Gastroesophageal sphincter (tissue), 4 donors: ENCODE measurements at places on chromosomes 16 and 17. TPM values are rescaled to one million over a fixed set of nuclear protein-coding genes. Genes with fewer than 3 reads are reported as not detected.

The CD19 gene
- total RNA-seq, result not detected

The IKZF3 gene
- total RNA-seq, result 1.5 TPM

DNA sequence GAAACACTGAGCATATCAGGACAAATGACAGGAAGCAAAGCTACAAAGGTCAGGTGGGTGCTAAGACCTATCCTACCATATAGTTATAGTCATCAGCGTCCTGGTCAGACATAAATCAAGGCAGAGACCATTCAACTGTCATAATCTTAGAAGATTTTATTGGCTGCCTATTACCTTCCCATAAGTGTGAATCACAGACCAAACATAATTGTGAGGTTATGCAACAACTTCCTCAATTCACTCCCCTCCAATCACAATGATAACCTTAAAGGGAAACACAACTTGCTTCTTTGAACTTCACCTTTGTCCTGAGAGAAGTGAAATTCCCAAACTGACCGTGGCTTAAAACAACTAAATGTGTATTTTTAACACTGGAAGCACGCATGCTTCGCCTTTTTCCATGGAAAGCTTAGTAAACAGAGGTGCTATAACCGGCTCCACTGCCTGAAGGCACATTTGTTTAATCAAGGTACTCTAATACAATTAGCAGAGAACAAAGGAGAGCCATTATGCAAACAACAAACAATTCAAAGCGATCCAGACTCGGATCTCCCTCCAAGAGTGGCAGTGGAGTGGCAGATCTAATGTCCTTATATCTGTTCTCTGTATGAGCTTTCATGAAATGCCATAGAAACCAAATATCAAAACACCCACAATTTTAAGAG is 84.9 kb downstream of the TMEM114 start:
- ATAC-seq, result no peak

DNA sequence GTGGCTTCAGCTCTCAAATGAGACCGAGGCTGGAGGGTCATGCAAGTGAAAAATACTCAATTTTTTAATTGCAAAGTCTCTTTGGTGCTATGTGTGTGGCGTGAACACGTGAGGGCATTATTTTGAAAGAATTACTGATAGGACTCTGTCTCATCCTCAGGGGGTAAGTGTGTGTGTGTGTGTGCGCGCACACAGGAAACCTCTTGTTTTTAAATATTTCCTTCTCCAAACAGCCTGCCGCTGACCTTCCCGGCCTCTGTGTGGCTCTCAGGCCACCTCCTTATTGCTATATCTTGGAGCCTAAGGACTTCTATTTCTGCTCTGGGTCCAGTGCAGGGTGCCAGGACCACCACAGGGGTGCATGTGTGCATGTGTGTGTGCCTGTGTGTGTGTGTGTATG is 99.7 kb downstream of the CMIP start:
- no peak for ATAC-seq

DNA sequence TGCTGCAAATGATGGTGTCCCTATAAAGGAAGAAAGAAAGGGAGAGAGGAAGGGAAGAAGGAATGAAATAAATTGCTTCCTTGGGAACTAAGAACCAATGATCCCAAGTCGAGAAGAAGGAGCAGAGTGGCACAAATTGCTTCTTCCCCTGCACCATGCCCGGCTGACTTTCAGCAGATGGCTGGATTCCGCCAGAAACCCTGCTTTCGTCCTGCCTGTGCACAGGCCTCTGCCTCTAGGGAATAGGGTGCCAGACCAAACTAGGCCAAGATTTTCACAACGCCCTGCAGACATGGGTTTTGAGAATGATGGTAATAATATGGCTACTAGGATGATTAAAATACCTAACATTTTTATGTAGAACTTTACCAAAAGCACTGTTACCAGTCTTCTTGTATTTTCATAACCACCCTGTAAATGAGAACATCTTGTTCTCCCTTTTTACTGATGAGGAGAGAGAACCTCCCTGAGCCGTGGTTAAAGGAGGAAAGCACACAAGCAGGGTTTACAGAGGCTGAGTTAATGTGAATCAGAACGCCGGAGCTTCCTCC is 122.1 kb upstream of the HSBP1 start:
- ATAC-seq, result no peak

DNA sequence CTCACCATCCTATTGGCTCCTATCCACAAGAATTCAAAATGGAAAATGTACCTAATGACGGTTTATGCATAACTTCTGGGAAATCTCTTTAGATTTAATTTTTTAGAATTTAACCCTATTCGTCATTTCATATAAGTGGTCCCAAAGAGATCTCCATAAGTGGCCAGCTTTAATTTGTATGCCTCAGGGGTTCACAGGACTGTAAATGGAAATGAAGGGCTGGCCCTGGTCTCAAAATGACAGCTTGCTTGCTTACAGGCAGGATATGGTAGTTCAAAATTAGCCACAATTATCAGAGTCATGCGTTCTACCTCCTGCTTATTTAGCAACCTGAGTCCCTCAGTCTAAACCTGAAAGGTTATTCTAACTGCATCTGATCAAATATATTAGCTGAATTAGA is 6.6 kb upstream of the NACA2 start:
- no peak for ATAC-seq

GRCh38 chr16:85326794-85327181 is 214.5 kb upstream of the CIBAR2 start:
- ATAC-seq, result no peak

DNA sequence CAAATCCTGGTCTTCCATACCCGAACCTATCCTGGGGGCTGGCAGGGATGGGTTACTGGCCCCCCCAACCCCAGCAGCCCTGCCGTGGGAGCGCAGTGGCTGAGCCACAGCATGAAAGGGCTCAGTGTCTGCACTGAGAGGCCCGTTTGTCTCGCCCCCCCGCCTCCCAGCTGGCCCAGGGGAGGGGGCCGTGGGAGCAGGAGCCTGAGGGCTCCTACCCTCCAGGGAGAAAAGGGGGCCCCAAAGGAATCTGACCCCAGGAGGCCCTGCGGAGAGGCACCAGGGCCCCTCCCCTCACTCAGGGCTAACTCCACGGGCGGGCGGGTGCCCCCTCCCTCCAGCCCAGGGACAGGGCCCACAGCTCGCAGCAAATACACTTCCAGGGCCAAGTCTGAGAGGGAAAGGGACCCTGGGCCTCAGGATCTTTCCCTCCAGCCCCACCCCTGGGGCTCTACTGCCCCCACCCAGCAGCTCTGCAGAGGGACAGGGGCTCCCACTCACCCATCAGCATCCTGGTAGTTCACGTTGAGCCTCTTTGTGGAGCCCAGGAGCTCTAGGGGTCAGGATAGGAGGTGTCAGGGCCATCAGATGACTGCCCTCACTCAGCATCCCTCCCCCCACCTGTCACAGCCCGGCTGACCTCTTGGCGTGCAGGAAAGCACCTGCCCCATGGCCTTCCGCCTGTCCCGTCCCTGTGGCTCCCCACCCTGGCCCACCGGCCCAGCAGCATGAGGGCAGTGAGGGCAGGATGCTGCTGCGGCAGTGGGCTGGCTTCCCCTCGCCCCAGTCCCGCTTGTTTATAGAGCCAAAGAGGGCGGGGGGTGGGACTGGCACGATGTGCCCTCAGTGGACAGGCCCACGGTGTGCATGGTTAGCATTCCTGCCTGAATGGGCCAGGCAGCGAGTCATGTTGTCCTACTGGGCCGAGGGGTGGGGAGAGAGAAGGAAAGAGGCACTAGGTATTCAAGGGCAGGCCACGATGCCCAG is 7.3 kb downstream of the CASKIN2 start:
- ATAC-seq, result peak; percentile 28

- peak; percentile 54 for ATAC-seq
These were observed 5.6 kb downstream of the RCVRN start for GRCh38 chr17:9899280-9900043.

- ATAC-seq, result no peak
These were observed 193.0 kb upstream of the ZFHX3 start for GRCh38 chr16:73240920-73241319.

DNA sequence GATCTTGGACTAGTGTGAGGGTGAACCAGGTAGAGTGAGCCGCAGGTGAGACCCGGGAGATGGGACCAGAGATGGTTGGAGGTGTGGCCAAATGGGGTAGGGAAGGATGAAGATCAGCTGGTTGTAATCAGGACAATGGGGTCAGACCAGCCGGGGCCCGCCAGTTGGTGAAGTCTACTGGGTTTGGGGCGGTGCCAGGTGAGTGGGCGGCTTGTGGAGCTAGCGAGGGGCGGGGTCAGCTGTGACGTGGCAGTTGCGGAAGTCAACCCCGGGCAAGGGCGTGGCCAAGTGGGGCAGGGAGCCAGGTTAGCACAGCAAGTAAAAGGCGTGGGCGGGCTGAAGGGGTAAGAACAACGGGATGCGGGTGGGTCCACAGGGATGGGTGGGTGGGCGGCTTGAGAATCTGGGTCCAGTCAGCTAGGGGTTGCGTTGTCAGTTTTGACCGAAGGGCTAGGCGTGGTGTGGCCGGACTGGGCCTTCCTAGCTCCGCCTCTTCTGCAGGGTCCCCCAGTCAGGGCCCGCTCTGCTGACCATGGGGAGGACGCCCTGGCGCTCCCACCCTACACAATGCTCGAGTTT is 25.5 kb upstream of the ALKBH5 start:
- ATAC-seq, result peak; percentile 39

GRCh38 chr16:19486750-19487325 is 35.1 kb downstream of the GDE1 start:
- ATAC-seq, result no peak

DNA sequence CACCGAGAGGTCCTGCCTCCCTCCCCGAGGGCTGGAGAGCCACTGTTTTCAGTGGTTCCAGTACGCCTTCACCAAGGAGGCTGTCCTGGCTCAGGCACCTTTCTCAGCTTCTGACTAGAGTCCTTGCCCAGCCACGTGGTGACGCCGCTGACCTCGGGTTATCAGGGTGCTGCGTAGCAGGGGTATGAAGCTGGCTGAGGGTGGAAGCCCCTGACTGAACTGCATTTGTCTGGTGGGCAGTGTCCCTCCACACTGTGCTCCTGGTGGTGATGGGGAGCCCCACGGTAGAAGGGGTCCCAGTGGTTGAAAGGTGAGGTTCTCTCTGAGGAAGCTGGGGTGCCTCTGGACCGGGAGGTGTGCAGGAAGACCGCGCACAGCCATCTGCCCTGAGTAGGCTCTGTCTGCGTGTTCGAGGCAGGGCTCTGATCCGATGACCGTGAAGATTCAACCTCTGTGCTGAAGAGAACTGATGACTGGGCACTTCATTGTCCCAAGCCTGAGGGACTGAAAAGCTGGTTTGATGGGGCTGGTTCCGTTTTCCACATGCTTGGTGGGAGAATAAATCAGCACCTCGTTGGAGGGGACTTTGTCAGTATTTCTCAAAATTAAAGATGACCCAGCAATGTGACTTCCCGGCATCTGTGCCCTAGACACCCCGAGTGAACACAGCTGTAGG is 2.5 kb downstream of the ACSF3 start:
- no peak for ATAC-seq

GRCh38 chr17:20925954-20926353 is 116.9 kb downstream of the USP22 start:
- no peak for ATAC-seq

- peak; percentile 38 for ATAC-seq
These were observed 21.2 kb upstream of the MTSS2 start for GRCh38 chr16:70706948-70707465.

DNA sequence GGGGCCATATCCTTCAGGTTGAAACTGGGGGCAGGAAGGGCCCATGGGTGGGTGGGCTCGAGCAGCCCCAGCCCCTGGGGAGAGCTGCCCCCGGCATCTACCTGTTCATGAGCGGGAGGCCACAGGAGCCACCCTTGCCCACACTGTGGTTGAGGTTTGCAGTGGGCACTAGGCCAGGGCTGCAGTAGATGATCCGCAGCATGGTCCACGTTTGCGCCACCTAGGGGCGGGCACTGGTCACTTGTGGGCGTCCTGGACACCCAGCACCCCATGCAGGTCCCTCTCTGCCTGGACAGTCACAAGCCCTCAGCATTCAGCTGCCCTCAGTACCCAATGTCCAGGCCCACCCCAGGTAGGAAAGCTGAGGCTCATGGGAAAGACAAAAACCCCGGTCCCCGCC is 1.8 kb upstream of the JMJD8 start:
- no peak for ATAC-seq

DNA sequence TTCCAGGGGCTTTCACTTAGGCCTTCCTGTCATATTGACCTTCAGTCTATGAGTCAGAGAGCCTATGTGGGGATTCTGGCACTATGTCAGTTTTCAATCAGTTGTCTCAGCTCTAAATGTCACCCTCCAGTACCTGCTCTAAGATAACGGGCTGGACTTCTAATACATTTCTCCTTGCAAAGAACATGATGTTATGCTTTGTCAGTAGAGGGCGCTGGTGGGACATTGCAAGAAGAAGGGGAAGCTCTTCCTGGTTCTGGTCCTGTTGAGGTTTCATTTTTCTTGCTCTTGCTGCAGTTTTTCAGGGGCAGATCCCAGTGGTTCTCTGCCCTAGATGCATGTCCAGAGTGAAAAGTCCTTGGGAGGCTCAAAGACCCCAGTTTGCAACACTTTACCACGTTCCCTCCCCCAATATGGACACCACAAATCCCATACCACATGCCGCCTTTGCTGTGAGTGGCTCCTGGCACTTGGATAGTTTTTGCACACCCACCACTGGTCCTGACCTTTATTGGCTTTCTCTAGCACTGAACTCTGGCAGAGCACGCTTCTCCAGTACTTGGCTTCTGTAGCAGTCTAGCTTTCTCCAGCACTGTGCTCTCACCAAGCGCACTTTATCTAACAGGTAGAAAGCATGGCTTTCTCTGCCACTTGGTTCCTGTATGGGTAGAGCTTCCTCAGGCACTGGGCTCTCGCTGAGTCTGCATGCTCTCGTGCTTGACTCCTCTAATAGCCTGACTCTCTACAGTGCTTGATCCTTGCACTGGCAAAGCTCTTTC is 49.0 kb downstream of the BCL7C start:
- peak; percentile 78 for ATAC-seq

DNA sequence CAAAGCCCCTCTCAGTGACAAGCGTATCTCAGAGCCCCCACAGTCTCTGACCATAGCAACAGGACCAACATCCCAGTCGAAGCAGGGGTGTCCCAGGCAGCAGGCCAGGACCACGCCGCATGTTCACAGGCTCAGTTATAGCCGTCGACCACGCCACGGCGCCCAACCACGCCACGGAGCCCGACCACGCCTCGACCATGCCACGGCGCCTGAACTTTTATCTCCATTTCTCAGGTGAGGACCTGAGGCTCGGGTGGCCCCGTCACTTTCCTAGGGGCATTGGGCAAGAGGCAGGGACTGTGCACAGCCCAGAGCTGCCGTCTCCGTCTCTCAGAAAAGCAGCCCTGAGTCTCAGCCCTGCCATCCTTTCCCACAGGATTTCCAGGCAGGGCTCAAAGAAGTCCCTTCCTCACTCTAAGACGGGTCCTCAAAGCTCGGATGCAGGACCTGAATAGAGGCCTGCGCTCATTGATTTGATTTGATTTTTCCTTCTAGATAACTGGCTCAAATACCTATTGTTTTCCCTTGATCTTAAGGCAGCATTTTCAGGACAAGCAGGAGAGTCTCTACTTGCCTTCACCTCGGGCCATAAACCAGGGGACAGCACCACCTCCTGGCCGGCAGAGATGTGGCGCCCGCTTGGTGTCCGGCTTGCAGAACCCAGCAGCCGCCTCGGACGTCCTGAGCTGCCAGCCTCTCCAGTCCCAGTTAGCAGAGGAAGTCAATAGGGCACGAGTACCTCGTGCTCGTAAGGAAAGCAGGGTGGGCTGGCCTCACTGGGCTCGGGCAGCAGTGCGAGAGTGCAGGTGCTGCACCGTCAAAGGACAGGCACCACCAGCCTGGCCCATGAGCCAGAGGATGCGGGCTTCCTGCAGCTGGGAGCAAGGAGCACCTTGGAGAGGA is 38.8 kb downstream of the C16orf95 start:
- ATAC-seq, result peak; percentile 88
